Globus pallidus (tissue), 1 donor: ENCODE measurements at places on chromosomes 3 and 15.

DNA sequence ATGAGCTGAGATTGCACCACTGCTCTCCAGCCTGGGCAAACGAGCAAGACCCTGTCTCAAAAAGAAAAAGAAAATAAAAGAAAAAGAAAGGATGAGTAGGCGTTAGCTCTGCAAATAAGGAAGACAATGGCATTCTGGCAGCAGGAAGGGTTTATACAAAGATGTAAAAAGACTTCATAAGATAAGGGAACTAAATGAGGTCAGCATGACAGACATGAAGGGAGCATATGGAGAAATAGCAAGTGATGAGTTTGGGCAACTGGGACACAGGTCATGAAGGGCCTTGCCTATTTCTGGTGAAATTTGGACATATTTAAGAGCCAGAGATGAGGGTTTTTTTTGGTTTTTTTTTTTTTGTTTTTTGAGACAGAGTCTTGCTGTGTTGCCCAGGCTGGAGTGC, 24.5 kb downstream of the TMEM266 start:
- no peak for DNase-seq

DNA sequence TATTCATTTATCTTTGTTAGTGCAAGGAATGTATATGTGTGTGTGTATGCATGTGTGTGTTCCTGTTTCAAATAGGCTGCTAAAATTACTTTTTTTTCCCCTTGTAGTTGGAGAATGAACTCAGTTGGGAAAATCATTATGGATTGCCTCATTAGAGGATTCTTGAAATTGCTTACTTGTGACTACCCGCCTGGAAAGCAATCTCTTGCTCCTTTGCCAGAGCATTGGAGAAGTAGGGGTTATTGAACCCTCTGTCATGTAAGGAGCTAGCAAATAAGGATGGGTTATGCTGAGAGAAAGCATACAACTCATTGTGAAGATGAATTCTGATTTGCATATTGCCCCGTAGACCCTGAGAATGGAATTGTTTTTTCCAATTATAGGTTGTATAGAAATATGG, 474.5 kb downstream of the CADM2 start:
- DNase-seq: no peak

DNA sequence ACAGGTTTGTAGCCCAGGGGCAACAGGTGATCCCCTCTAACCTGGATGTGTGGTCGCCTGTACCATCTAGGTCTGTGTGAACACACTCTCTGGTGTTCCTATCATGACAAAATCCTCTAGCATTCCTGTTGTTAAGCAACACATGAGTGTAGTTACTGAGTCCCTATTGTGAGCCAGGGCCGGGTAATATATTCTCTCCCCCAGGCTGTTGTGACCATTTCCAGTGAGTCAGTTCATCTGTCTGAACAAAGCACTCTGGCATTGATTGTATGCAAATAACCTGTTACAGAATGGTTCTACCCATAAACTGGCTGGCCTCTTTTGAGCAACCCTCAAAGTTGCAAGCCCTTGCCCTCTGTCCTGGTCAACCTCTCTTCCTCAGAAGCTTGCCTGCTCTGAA, 2.6 kb upstream of the FLNB start:
- no peak for DNase-seq

DNA sequence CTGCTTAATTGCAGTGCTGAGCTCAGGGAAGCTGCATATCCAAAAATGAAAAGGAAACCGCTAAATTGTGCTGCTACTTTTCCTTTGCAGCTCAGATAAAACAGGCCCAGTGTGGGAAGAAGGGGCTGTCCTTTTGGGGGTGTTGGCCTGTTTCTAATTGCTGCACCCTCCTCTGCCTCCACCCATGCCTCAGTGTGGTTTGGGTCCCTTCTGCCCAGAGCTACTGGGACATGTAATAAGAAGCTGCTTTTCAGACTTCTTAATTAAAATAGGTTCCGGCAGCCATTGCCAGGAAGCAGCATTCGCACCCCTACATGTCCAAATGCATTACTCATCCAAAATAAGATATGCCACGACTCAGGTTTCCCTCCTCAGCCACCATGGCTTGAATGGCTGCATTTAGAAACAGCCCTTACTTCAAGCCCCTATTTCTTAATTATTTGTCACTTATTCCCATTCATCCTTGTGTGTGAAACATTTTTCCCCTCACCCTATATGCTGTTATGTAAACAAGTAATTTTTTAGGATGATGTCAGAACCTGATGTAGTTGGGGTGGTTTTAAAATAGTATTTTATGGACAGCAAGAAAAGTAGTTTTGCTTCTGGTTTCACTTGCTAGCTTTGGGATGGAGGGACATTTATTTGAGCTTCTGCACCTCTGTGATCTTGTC, 235.9 kb upstream of the CTDSPL start:
- DNase-seq: no peak

DNA sequence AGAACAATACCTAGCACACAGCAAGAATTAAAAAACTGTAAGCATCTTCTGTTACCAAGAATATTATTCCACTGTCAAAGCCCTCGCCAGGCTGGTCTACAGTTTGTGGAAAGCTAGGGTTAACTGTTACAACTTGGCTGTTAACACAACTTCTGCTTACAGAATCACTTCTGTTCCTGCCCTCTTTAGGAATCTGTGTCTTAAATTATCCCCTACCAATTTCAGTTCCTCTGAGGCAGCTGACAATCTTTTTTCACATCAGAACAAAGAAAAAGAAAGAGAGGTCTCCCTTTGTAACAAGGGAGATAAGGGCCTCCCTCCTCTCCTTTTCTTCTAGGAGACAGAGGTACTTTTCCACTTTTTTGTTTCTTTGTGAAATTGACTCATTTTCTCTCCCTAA, 188.9 kb downstream of the FMN1 start:
- peak; percentile 41 for DNase-seq

- DNase-seq: no peak
These were observed 18.7 kb downstream of the LRTM1 start for GRCh38 chr3:54909191-54909590.

- no peak for DNase-seq
These were observed 212.2 kb downstream of the LPP start for GRCh38 chr3:188365988-188366698.

GRCh38 chr3:167305340-167305890, 74.7 kb downstream of the ZBBX start:
- no peak for DNase-seq

GRCh38 chr3:141392897-141393734, 24.8 kb downstream of the ZBTB38 start:
- DNase-seq: no peak

DNA sequence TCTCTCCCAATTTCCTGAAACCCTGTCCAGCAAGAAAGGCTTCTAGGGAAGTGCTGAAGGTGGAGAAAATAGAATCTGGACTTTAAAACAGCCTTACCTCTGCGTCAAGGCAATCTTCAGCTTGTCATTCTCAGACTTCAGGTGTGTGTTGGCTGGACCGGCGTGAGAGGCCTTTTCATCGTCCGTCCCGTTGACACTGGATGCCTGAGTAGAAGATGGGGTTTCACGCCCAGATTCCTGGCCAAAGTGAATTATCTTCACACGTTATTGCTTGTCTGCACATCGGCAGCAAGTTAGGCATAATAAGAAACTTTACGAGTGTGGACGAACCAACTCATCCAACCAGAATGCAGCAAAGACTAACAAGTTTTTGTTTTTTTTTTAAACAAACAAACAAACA, 49.5 kb downstream of the WHAMM start:
- no peak for DNase-seq

- no peak for DNase-seq
These were observed 5.3 kb downstream of the RPL22L1 start for GRCh38 chr3:170864525-170865208.

- no peak for DNase-seq
These were observed 24.3 kb downstream of the MTHFS start for GRCh38 chr15:79872358-79873017.

DNA sequence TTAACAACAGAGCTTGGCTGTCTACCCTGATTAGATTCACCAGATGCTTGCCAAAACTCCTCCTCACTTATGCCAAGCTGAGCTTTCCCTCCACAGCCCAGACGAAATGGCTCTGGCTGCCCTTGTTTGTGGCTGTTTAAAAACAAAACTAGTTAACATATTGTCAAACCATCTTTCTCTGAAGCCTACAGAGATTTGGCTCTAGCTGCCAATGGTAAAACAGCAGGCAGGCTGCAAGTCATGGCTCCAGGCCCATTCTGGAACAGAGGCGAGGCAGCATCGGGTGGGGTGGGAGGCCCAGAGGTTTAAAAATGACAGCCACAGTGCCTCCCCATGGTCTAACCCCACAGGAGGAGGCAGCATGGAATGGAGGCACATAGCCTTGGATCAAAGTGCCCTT, 75.9 kb downstream of the SCN5A start:
- no peak for DNase-seq

GRCh38 chr3:63960048-63960711, 48.0 kb upstream of the SCAANT1 start:
- peak; percentile 31 for DNase-seq

DNA sequence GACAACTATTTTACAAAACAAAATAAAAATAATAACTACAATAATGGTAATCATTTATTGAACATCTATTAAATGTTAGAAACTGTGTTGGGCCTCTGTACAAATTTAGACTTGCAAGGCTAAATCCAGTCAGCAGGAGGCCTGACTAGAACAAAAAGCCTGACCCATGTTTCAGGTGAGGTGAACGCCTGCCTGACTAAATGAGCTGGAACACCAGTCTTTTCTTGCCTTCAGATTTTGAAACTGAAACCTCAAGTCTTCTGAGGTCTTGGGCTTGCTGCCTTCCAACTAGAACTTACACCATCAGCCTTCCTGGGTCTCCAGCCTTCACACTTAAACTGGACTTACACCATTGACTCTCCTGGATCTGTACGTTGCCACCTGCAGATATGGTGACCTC, 706.9 kb downstream of the TBL1XR1 start:
- no peak for DNase-seq

GRCh38 chr3:11499144-11499543, 144.6 kb downstream of the VGLL4 start:
- DNase-seq: no peak

DNA sequence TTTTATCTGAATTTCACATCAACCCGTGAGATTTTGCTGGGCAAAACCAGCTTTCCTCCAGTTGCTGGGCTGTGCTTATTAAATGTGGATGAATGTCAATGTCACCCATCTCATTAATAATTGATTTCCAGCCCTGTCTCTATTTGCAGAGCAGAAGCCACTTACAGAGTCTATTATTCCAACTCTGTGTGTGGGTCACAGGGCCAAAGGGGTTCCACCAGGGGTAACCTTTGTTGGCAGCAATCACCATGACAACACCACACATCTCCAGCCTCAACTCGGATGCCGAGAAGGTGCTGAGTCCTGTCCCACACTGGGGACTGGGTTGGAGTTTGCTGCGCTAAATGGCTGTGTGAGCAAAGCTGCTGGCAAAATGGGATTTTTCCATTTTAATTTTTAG, 51.1 kb upstream of the WNT5A start:
- DNase-seq: no peak

GRCh38 chr3:122560680-122561079, 3.4 kb downstream of the PARP9 start:
- DNase-seq: peak; percentile 32

DNA sequence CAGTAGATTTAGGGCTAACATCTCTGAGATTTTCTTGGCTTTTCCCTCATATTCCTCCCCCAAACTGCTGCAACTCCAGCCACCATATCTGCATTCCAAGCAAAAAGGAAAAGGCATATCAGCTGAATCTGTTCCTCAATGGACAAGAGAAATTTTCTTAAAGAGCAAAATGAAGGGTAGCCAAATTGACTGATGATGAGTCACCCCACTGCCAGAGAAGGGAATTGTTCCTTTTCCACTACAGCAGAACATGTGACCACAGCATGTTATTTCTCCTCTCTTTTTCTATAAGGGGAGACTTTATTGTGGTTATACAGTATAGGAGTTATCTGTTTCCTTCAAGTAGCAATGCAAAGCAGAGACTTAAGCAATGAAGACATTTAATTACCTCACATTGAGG, 172.5 kb downstream of the MTHFS start:
- DNase-seq: no peak

DNA sequence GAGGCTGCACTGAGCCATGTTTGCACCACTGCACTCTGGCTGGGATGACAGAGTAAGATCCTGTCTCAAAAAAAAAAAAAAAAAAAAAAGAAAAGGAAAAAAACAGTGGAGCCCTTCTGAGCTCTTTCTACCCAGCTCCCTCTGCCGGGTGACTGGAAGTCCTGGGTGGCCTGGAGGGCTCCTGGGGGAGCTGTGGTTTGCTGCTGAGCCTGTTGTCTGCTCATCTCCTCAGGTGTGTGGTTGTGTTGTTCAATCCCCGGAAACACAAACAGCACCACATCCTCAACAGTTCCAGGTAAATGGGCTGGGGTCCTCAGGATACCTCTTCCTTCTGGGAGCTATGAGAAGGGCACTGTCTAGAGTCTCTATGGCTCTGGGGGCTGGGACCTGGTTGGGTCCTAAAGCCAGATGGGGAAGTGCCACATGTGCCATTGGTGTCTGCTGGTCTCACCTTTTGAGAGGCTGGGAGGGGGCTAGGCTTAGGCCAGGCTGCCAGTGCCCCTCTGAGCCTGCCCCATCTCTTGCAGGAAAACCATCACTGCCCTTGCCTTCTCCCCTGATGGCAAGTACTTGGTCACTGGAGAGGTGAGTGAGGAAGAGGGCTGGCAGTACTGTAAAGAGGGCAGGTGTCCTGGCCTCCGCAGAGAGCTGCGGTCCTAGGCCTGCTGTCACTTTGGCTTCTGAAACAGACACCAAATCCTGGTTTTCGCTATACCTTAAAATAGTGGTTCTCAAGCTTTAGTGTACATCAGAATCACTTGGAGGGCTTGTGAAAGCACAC, 17.1 kb upstream of the JMJD7 start:
- DNase-seq: no peak

- no peak for DNase-seq
These were observed 237.2 kb upstream of the DPH6 start for GRCh38 chr15:35783203-35783602.

GRCh38 chr15:25169318-25169717, 214.5 kb downstream of the SNRPN start:
- no peak for DNase-seq

GRCh38 chr3:141129049-141129448, 77.9 kb downstream of the SPSB4 start:
- DNase-seq: no peak

DNA sequence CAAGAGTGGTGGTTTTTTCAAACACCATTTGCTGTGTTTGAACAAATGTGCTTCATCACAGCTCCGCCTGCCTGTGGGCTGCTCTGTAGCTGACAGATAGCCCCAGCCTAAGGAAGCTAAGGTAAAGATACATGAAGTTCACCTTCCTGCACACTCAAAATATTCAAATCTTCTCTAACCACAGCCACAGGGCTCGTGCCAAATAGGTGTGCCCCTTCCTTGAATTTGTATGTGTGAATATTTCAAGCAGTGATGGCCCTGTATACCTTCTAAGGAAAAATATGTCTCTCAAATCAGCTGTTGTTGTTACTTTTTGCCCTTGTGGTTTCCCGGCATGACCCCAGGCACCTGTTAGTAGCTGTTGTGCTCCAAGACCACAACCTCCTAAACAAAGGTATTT, 92.8 kb downstream of the CCNL1 start:
- no peak for DNase-seq

- DNase-seq: no peak
These were observed 71.5 kb downstream of the SSR3 start for GRCh38 chr3:156483426-156483825.

DNA sequence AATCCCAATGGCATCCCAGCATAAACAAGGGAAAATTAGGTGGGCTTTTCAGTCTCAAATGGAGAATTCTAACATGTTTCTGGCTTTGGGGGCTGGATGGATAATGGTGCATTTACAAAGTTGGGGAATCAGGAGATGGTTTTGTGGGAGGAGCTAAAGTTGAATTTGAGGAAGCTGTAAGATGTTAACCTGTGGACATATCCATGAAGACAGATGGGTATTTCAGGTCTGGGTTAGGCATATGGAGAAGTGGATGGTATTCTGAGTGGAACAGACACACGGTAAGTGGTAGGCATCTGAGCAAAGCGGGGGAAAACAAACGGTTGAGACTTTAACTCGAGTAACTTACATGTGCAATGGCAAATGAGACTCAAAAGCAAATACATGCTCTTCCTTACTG, 1.7 kb upstream of the LMLN start:
- no peak for DNase-seq
